ENCODE measurements at places on chromosomes 1 and 21. TPM values are rescaled to one million over a fixed set of nuclear protein-coding genes. Genes with fewer than 3 reads are reported as not detected.

GRCh38 chr1:203196371-203196770 lies 9.9 kb upstream of the CHI3L1 start:
- H3K27me3 ChIP-seq, result peaks cover 5% of the 10 kb centered on the region
- no peak overlapping the region for H3K4me3 ChIP-seq
- DNase-seq, result no peak
- no peaks in the 10 kb centered on the region for H3K4me1 ChIP-seq

GRCh38 chr1:43258370-43258769 lies 11.4 kb upstream of the TMEM125 start:
- H3K27ac ChIP-seq, result no peak overlapping the region
- DNase-seq, result no peak
- no peaks in the 10 kb centered on the region for H3K36me3 ChIP-seq
- H3K4me3 ChIP-seq, result no peak overlapping the region

The RCAN3 gene
- polyA plus RNA-seq, result 0.33 TPM

- no peak overlapping the region for H3K4me3 ChIP-seq
- no peak for DNase-seq
- H3K4me1 ChIP-seq, result no peaks in the 10 kb centered on the region
- no peaks in the 10 kb centered on the region for H3K27me3 ChIP-seq
These were observed 448.6 kb downstream of the SMYD3 start for GRCh38 chr1:246058466-246058865.

The BCL2L15 gene
- 0.57 TPM for polyA plus RNA-seq

The IGSF9 gene
- not detected for polyA plus RNA-seq

The FUCA1 gene
- polyA plus RNA-seq, result 118 TPM

DNA sequence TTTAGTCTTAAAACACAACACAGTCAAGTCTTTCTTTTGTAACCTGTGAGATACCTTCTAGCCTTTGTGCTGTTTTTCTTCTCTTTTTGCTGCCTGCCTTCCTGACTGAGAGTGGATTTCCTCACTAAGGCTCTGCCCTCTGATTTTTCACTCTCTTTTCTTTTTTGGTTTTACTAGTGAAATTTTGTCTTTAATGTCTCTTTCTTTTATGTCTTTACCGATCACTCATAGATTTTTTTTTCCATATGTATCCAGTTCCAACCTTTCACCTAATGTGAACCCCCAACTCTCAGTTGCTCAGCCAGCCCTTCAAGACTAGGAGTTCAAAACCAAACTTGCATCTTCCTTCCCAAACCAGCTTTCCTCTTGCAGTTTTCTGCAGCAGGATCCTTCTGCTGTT lies 6.5 kb downstream of the LGALS8 start:
- H3K4me1 ChIP-seq, result peaks cover 9% of the 10 kb centered on the region
- H3K36me3 ChIP-seq, result no peaks in the 10 kb centered on the region
- no peak for DNase-seq

GRCh38 chr1:162333991-162334390 lies 42.7 kb downstream of the SPATA46 start:
- no peak for DNase-seq
- H3K36me3 ChIP-seq, result no peaks in the 10 kb centered on the region
- H3K4me1 ChIP-seq, result no peaks in the 10 kb centered on the region
- H3K27ac ChIP-seq, result no peak overlapping the region
- no peak overlapping the region for H3K4me3 ChIP-seq

DNA sequence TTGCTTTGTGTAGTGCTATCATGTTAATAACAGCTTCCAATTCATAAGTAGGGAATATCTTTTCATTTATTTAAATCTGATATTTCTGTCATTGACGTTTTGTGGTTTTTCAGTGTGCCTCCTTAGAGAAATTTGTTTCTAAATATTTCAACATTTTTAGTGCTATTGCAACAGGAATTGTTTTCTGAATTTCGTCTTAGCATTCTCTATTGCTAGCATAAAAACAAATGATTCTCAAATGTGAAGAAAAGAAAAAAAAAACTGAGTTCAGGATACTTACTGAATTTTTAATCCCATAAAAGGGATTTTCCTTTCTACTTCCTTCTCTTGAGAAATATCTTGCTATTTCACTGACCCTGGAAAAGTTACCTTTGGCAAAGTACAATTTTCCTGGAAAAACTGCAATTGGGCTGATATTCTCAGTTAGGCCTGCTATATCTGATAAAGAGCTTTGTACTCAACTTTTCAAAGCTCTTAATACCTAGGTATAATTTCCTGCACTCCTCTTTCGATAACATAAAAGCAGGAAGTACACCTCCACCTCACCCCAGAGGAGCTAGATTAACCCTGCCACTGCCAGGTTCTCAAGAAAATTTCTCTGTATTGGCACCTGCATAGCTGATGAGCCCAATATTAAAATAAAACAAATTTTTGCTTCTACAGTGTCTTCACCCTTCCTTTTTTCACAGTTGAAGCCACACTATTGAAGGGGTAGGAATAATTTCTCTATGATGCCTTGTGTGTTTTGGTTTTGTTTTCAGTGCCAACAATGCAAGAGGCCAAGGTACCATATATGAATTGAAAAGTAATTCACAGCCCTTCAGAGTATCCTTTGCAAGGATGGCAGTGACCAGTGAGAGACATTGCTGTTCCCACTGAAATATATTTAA lies 35.6 kb downstream of the PTPN14 start:
- no peak overlapping the region for H3K27ac ChIP-seq
- no peaks in the 10 kb centered on the region for H3K27me3 ChIP-seq
- no peaks in the 10 kb centered on the region for H3K4me1 ChIP-seq
- H3K4me3 ChIP-seq, result no peak overlapping the region
- DNase-seq, result no peak

The ELAPOR1 gene
- polyA plus RNA-seq, result not detected

DNA sequence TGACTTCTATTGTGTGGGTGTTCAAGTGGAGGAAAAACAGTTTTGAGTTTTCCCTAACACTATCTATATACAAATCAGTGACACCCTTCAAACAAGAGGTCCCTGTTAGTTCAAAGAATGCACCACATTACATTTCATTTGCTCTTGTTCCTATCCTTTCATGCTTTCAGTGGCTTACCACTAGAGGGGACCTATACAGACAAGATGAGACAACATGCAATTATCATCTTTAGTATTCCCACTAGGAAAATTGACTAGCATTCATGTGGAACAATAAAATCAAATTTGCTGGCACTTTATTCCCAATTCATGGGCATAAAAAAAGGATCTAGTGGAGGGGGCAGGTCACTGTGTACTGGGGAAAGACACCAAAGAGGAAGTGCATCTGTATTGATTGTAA lies 13.3 kb upstream of the SIPA1L2 start:
- H3K27ac ChIP-seq, result no peak overlapping the region
- H3K4me3 ChIP-seq, result no peak overlapping the region
- no peaks in the 10 kb centered on the region for H3K27me3 ChIP-seq

GRCh38 chr1:111736548-111737215 lies 2.5 kb downstream of the INKA2 start:
- H3K4me1 ChIP-seq, result peaks cover 11% of the 10 kb centered on the region
- no peak overlapping the region for H3K27ac ChIP-seq
- H3K36me3 ChIP-seq, result no peaks in the 10 kb centered on the region
- peaks cover 6% of the 10 kb centered on the region for H3K27me3 ChIP-seq
- no peak overlapping the region for H3K4me3 ChIP-seq

DNA sequence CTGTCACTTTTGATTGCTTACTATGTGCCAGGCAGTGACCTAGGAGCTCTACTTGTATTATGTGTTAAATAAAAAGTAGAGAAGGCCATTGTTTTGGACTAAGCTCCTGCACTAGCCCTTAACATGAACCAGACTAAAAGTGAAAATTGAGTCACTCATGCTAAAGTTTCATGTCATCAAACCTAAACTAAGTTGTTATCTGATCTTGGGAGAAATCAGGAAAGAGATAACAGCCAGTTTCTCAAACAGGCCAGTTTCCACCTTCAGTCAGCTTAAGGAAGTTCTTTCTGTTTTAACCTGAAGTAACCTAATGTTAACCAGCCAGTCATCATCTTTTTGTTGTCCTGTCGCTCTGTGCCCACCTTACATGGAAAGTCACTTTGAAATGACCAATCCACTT lies 102.1 kb upstream of the MARK1 start:
- H3K27ac ChIP-seq, result no peak overlapping the region
- H3K4me1 ChIP-seq, result no peaks in the 10 kb centered on the region
- no peaks in the 10 kb centered on the region for H3K36me3 ChIP-seq
- no peak for DNase-seq

The RGL1 gene
- polyA plus RNA-seq, result 20.5 TPM

DNA sequence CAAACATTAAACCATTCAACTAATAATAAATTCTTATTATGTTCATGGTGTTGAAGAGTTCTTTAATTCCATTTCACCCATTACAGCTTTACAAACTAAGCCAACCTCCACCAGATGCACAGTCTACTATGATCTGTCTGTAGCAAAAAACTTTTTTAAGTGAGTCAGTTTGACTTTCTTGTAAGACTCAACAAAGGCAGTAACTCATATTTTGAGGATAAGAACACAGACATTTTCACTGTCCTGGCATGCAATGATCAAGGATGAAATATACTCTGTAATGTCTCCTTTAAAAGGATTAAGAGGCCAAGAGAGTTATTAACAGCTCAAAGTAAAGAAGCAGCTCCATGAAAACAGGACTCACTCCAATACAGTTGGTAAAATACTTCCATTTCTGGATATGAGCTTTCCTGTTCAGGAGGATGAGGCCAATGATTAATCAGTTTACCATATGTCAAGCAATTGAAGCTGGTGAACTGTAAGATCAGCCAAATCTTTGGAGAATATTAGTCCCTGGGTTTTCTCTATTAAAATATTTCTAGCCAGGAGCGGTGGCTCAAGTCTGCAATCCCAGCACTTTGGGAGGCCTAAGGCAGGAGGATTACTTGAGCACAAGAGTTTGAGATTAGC lies 20.6 kb downstream of the XKR8 start:
- H3K4me1 ChIP-seq, result peaks cover 11% of the 10 kb centered on the region
- no peaks in the 10 kb centered on the region for H3K27me3 ChIP-seq

- no peak for DNase-seq
- no peaks in the 10 kb centered on the region for H3K4me1 ChIP-seq
- H3K27ac ChIP-seq, result no peak overlapping the region
- no peaks in the 10 kb centered on the region for H3K27me3 ChIP-seq
- no peaks in the 10 kb centered on the region for H3K36me3 ChIP-seq
These were observed 8.4 kb downstream of the C1orf87 start for GRCh38 chr1:60065199-60065598.

The LIX1L gene
- polyA plus RNA-seq, result 4.7 TPM

DNA sequence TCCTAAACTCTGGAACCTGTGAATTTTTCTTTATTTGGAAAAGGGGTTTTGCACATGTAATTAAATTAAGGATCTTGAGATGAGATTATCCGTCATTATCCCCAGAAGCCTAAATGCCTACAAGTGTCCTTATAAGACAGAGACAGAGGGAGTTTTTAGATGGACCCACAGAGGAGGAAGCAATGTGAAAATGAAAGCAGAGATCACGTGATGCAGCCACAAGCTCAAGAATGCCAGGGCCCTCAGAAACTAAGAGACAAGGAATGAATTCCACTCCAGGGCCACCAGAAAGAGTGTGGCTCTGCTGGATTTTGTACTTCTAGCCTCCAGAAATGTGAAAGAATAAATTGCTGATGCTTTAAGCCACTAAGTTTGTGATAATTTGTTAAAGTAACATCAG lies 183.6 kb upstream of the UBE2U start:
- H3K27me3 ChIP-seq, result no peaks in the 10 kb centered on the region
- H3K36me3 ChIP-seq, result no peaks in the 10 kb centered on the region
- H3K27ac ChIP-seq, result no peak overlapping the region
- no peaks in the 10 kb centered on the region for H3K4me1 ChIP-seq

DNA sequence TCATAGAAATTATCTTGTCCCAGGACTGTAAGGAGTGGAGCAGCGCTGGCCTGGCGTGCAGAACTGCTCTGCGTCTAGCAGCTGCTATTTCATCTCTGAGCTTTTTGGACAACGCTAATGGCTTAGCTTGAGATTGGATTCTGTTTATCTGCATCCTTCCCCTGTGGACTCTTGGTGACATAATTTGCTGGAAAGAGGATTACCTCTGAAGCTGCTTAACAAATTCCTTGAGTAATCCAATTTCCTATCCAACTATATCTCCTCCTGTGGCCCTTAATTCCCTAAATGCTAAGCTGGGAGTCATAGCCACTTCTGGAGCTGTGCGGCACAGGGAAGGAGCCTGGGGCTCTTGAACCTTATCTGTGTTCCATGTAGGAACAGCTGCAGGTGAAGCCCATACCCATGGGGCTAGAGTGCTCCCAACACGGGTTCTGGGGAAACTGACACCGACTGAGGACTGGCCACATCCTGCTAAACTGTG lies 43.2 kb downstream of the IL6R start:
- H3K36me3 ChIP-seq, result no peaks in the 10 kb centered on the region
- H3K27ac ChIP-seq, result no peak overlapping the region
- peaks cover 15% of the 10 kb centered on the region for H3K4me1 ChIP-seq
- DNase-seq, result no peak

DNA sequence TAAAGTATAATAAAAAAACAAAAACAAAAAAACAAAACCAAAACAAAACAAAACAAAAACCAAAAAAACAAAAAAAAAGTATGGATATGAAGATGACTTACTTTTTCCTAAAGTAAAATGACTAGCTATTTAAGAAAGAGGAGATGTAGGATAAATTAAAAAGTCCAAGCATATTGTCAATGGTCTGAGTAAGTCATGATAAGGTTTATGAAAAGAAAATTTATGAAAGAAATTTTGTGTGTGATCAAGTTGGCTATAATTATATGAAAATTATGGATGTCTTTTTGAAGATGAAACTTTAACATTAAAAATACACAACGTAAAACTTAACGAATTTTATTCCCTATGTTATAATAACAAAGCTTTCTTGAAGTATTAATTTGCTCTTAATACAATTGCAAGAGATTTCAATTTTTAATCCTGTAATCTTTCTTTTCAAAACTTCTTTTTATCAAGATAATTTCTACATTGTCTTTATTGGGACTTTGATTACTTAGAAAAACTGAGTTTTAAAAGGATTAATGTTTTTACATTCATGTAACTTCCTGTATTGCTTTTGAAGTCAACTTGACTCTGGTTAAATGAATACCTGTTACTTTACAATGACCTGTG lies 200.9 kb upstream of the IVNS1ABP start:
- no peak overlapping the region for H3K27ac ChIP-seq
- no peaks in the 10 kb centered on the region for H3K27me3 ChIP-seq
- H3K4me1 ChIP-seq, result no peaks in the 10 kb centered on the region
- no peak for DNase-seq
- no peaks in the 10 kb centered on the region for H3K36me3 ChIP-seq
- no peak overlapping the region for H3K4me3 ChIP-seq

DNA sequence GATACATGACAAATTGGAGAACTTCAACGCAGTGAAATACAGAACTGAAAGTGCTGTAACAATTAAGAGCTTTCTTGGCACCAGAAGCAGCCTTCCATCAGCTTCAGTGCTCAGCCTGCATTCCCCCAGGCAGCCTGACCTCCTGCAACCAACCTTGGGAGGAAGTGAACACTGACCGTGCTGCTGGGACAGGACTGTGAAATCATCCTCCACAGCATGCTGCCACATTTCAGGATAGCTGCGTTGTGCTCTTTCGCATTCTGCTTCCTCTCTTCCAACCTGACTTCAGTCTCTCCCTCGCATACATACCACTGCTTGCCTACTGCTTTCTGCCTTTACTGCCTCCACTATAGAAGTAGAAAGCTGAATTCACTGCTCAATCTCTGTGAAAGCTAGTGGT lies 388.6 kb downstream of the RWDD3 start:
- H3K27me3 ChIP-seq, result no peaks in the 10 kb centered on the region
- no peaks in the 10 kb centered on the region for H3K4me1 ChIP-seq
- no peak overlapping the region for H3K4me3 ChIP-seq
- DNase-seq, result no peak
- no peak overlapping the region for H3K27ac ChIP-seq

The SLC45A1 gene
- not detected for polyA plus RNA-seq

The KCNH1 gene
- polyA plus RNA-seq, result not detected
